ENCODE measurements at places on chromosomes 5 and 9.

DNA sequence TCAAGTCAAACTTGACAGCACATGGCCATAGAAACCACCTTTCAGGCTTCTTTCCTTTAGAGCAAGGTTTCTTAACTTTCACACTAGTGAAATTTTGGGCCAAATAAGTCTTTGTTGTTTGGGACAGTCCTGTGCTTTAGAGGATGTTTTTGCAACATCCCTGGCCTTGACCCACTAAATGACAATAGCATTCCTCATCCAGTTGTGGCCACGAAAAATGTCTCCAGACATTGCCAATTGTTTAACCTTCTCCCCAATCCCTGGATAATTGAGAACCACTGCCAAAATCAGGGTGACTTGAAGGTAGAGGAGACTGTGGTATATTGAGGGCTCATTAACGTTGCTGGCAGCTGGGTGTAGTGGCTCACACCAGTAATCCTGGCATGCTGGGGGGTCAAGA is 72.0 kb downstream of the ALDH1A1 start:
- no peak for DNase-seq

GRCh38 chr5:61603211-61603908 is 271.3 kb downstream of the ZSWIM6 start:
- peak; percentile 80 for DNase-seq

DNA sequence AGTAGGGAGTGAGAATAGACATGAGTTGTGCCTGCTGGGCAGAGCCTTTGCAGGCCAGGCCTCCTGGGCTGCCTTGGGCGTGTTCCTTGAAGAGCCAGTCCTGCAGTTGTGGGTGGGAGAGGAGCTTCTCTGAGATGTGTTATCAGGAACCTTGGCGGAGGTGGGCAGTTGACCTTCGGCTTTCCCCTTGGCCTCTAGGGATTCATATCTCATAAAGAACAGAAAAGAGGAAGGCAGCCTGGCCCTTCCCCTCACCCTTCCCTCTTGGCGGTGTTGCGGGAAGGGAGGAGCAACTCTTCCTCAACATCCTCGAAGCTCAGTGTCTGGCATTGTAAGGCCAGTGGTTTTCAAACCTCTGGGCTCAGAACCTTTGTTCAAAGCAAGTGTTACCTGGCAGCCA is 59.2 kb downstream of the DAPK1 start:
- no peak for DNase-seq

- no peak for DNase-seq
These were observed 109.9 kb downstream of the EDIL3 start for GRCh38 chr5:84274585-84275468.

DNA sequence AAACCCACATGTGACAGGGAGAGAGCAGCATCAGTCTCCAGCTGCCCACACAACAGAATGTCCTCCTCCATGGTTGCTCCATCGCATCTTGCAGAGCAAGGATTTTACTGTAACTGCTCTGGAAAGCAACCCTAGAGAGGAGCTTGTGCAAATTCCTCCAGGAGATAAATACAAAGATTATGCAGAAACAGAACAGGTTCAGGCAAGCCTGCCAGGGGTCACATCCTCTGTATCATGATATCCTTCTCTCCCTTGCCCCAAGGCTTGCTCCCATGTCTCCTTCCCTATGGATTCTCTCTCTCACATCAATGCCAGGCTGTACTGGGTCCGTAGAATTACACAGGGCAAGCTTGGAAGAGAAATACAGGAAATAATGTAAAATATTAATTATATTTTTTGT is 226.0 kb downstream of the MPDZ start:
- no peak for DNase-seq

DNA sequence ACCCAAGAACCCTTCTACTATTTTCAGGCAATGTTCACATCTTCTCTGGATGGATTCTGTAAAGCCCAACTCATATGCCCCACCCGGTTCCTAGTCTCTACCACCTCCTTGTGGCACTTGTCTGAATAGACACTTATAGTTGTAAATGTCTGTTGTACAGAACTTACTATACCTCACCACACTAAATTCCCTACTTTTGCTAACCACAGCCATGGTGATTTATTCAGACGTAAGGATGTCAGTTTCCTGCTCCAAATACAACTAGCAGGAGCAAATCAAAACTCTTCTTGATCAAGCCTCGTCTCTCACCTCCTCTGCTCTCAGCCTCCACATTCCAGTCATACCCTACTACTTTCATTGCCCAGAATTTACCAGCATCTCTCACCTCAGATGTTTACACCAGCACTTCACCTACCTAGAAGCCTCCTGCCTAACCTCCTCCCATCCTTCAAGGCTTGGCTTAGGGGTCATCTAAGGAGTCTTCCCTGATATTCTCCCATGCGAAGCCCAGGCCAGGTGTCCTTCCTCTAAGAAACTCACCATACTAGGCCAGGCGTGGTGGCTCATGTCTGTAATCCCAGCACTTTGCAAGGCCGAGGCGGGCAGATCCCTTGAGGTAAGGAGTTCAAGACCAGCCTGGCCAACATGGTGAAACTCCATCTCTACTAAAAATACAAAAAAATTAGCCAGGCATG is 75.5 kb downstream of the MAPKAP1 start:
- DNase-seq, result no peak

DNA sequence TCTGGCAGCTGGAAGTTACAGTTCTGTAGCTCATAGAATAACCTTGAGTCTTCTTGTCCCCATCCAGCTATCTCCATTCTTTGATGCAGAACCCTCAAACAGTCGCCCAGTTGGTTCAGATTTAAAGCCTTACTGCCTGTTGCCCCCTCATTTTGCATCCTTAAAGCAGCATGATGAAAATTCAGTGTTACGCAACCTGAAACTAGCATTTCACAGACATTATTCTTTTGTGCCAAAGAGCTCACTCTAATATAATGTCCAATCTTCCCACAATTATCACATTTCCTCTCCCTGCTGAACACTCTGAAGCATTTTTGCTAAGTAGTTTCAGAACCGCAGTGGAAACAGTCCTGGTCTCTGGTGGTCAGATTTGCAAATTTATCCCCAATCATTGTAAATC is 318.0 kb downstream of the PSAT1 start:
- DNase-seq, result no peak

DNA sequence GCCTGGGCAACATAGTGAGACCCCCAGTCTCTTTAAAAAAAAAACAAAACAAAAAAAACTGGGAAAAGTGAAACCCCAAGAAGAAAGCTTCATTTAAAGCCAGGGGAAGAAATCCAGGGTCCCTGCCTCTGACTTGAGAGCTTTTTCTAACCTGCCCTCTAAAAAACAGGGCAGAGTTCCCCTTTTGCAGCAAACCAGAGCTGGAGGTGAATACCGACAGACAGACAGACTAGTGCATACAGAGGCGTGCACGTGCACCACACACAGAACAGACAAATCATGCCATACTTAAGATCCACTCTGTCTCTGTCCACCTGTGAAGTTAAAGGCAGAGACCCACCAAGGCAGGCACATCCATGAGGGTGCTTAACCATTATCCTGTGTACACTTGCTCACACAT is 11.7 kb upstream of the AQP3 start:
- no peak for DNase-seq

- DNase-seq, result no peak
These were observed 24.8 kb upstream of the IL6ST start for GRCh38 chr5:56019306-56020272.

DNA sequence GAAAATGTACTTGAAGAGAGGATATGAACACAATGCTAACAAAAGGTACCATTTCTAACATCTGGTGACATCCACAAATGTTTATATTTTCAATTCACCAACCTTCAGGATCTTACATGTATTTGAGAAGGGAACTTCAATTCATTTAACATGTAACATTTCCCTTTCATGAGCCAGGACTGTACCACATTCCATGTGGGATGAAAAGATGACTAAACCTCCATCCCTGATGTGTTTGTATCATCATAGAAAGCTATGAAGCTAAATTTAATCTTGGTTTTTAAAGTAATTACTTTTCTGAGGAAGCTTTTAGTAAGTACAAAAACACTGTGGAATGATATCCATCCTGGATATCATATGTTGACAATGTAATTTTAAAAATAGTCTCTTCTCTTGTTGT is 78.2 kb upstream of the GNA14 start:
- no peak for DNase-seq

DNA sequence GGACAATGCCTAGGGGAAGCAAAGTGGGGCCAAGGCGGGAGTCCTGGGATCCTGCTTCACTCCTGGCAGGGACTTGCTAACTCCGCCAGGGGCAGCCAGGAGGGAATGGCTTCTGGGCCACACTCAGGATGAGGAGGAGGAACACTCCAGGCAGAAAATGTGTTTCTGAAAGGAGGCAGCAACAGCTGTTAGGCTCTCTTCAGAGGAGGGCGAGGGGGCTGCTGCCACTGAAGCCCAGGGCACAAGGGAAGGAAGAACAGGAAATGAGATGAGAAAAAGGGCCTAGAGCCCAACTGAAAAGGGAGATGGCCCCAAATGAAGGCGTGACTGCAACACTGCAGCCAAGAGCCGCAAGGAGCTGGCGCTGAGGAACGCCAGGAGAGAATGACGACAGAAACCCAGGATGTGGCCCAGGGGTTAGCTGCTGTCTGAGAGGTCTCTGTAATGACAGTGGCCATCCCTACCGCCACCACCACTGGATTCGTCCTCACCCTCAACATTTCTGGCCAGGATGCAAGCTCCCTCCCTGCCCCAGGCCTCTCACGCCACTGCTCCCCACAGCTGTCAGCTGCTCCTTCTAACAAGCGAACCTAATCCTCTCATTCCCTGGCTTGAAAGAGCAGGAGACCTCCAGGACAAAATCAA is 15.8 kb downstream of the PSMB7 start:
- DNase-seq, result no peak

DNA sequence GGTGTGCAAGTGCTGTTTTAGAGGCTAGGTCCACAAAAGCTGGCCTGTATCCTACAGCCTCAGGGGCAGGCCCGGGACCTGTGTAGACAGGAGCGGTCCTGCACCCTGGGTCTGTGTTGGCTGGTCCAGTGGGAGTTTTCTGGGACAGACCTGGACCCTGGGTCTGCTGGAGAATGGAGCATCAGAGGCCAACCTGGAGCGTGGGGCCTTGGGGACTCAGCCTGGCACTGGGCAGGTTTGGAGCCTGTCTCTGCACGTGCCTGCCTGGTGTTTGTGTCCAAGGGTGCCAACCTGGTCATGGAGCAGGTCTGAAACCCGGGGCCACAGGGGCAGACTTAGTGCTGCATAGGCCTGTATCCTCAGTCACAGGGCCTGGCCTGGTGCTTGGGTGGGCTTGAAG is 45.8 kb downstream of the SRFBP1 start:
- no peak for DNase-seq

- no peak for DNase-seq
These were observed 71.4 kb upstream of the PHYKPL start for GRCh38 chr5:178304016-178304415.

DNA sequence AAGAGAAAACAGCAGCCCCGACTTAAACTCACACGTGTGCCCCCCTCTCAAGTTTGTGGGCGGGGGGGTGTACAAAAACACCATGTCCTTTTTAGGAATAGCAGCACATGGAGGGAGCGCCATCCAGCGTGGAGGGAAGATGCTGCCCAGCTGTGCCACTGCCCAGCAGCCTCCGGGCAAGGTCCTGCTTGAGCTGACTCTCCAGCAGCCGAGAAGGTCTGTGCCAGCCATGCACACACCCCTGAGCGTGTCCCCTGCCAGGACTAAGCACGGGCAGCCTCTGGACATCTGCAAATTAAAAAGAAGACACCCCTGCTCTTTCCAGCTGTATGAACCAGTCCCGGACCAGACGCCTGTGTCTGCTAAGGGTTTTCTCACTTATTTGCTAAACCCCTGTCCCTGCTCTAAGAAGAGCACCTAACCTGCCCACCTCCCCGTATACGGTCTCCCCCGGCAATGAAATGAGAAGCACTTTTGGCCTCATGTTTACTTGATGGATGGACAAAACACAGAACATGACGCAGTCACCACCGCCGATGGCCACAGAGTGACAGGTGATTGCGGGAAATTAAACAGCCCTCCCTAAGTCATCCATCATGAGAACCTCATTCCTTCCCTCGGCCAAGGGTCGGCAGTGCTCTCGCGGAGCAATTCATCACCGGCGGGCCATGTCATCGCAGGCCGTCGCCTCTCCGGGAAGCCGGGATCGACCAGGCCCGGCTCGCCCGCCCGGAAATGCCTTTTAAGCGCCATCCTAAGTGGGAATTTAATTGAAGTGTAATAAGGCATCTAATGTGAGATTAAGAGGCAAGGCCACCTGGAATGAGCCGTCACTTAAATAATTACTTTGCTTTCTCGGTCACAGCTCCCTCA is 96.9 kb downstream of the OLFM1 start:
- DNase-seq, result no peak

DNA sequence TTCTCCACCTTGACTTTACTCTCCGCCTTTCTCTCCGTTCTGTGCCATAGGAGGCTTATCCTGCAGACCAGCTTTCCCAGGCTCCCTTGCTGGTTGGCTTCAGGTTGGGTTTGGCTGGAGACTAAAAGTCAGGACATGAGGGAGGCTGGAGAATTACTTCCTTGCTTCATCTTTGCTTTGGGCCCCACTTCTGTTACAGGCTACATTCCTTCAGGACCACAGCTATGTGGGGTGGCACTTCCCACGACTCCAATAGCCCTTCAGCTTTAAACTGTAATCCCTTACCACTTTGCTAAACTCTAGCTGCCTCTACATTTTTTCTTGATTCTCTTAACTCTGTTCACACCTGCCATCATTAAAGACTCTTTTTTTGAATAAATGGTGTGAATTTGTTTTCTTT is 186.7 kb upstream of the NR4A3 start:
- DNase-seq, result no peak

DNA sequence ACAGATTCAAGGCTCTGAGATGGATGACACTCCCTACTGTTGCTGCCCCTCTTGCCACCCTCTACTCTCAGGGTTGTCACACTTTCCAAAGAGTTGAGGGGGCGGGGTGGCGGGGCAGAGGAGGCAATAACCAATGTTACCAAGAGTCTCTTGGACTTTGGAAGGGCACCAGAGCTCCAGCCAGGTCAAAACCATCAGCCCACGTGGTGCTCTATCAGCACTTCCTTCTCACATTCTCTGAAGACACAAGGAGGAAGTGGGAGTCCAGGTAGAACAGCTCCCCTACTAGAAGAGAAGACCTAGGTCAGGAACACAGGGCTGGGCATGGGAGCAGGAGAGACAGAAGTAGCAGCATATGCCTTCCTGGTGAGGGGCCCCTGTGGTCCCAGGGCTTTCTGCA is 33.0 kb upstream of the PIK3R1 start:
- no peak for DNase-seq

DNA sequence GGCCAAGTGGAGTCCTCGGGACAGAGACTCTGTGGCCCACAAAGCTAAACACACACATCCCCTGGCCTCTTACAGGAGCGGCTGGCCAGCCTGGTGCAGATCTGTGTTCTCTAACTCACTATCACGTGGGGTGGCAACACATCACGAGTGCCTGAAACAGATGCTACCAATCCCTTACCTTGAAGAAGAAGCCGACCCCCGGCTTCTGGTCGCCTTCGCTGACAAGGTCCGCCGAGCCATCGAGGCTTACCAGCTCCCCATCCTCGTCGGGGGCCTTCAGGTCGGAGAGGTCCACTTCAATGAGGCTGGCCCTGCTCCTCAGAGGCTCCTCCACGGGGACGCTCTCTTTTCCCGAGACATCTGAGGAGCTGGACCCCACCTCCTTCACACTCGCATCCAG is 86.7 kb downstream of the CAMSAP1 start:
- DNase-seq, result no peak
